ENCODE measurements at places on chromosomes 7 and 10.

- no peak for DNase-seq
Observed at GRCh38 chr10:52314822-52315552, 906 bp downstream of the DKK1 start.

DNA sequence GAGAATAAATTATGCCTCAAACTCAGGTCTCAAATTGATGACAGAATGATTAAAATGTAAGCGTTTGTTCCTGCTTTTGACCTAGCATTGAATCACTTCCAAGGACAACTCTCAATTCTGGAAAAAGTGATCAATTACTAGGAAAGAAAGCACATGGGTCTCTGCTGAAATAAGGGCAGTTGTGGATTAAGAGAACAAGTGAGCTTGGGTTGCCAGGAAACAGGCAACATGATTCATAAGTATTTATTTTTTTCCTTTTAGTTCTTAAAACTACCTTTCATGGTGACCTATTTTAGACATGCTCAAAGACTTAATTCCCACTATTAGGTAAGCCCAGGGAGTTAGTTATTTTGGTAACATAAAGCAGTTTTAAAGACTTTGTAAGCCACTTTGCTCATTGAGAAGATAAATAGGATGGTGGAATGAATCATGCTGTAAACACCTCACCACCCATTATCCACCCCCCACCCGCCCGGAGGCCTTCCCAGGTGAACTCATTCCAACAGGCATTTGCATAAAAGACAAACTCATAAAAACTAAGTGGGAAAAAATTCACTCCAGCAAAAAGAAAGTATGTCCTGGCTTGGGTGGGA, 728.3 kb downstream of the SORCS1 start:
- DNase-seq, result no peak

DNA sequence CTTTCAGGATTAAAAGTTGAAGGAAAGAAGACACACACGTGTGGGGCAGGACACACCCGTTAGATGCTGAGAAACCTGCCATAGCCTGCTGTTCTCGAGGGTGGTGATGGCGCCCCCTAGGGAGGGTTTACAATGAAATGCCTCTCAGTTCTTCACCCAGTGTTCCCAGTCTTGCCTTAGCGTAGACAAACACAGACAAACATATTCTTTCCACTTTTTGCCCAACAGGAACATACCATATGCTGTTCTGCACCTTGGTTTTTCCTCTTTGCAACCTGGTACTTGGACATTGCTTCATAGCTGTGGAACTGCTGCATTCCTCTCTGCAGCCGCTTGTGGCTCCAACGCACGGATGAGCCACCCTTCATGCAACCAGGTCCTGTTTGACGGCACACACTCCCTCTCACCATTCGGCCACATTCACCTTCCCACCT, 23.3 kb upstream of the HSPA12A start:
- DNase-seq, result no peak

GRCh38 chr7:7271094-7271874, 88.9 kb downstream of the C1GALT1 start:
- no peak for DNase-seq

DNA sequence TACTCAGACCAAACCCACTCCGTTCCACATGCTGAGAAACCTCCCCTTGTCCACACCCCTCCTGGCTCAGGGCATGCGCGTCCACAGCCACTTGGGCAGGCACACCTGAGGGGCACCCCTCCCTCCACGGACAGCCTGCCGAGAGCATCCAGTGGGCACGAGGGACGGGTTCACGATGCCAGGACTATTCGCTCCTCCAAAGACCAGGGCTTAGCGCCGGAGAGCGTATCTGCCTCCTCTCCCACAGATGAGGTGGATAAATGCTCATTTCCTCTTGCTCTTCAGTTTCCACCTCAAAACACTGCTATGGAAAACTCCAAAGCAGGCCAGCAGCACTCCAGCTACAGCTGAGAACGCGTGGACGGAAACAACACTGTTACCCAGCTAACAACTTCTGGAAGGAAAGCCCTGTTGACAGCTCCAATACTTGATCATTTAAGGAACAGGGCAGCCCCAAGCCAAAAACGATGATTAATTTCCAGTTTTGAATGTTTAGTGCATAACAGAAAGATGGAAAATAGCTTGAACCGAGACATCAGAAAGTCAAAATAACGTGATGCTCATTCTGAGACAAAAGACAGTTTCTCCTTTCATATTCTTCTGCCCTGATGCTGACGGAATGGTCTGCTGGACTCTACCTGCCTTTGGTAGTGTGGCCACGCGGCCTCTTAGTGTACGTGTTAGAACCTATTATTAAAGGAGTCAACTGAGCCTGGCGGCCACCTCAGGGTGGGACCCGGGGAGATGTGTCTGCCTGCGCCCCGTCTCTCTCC, 204.7 kb downstream of the DNAJB6 start:
- no peak for DNase-seq

- DNase-seq, result no peak
Observed at GRCh38 chr10:3871424-3871996, 86.5 kb upstream of the KLF6 start.

- DNase-seq, result no peak
Observed at GRCh38 chr7:17557251-17557671, 258.8 kb downstream of the AHR start.

- DNase-seq, result no peak
Observed at GRCh38 chr10:130666215-130666614, 530.0 kb downstream of the GLRX3 start.

DNA sequence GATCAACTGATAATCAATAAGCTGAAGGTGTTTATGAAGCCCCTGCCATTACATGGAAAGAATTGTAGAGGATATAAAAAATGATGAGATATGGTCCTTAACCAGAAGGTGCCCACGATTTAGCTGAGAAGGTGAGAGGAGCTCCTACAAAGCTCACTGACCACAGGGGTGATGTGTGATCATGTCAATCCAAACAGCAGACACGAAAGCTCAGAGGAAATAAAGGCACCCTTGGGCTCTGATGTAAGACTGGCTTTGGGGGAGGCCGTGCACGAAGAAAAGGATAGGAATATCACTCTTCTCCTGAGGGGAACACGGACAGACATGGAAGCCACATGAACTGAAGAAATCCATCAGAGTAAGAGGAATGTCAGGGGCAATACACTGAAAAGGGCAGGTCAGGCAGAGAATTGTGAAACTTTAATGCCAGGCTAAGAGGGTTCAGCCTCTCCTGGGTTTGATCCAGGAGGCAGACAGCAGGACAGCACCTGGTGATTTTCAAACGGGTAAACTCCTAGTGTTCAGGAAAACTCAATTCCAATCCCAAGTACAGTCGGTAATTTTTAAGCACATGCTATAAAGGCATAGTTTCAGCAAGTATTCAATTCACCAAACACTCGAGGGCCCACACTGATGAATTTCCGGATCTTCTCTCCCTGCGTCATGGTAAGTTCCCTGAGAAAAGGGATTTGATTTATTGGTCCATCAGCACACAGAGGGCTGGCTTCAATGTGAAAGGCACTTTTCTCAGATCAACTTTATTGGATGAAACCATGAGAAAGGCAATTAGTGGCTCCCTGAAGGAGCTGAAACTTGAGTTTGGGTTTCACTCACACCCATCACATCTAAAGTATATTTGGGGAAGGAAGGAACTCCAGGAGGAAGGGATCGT, 163.8 kb downstream of the PRPF18 start:
- DNase-seq, result no peak

GRCh38 chr7:50216626-50217025, 87.9 kb upstream of the IKZF1 start:
- no peak for DNase-seq

DNA sequence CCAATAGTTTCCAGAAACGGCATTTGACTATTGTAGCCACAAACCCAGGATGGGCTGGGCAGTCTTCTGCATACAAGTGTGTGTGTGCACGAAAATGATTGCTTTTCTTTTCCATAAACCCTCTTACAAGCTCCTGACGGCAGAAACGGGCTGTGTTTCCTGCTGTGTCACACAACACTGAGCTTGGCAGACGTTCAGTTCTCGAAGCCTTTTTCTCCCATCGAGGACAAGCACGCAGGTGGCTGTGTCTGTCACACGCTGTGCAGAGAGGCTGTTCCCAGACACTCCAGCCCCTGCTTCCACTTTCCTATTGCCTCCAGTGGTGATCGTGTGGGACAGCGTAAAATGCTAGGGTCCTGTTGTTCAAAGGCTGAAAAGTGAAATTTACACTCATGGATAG, 32.1 kb downstream of the RBAK start:
- no peak for DNase-seq

- no peak for DNase-seq
Observed at GRCh38 chr10:15440204-15440711, 69.2 kb upstream of the FAM171A1 start.

GRCh38 chr7:97421307-97421930, 303.9 kb downstream of the SDHAF3 start:
- DNase-seq, result no peak

GRCh38 chr7:99644431-99644830, 27.7 kb downstream of the ZSCAN25 start:
- DNase-seq, result no peak

DNA sequence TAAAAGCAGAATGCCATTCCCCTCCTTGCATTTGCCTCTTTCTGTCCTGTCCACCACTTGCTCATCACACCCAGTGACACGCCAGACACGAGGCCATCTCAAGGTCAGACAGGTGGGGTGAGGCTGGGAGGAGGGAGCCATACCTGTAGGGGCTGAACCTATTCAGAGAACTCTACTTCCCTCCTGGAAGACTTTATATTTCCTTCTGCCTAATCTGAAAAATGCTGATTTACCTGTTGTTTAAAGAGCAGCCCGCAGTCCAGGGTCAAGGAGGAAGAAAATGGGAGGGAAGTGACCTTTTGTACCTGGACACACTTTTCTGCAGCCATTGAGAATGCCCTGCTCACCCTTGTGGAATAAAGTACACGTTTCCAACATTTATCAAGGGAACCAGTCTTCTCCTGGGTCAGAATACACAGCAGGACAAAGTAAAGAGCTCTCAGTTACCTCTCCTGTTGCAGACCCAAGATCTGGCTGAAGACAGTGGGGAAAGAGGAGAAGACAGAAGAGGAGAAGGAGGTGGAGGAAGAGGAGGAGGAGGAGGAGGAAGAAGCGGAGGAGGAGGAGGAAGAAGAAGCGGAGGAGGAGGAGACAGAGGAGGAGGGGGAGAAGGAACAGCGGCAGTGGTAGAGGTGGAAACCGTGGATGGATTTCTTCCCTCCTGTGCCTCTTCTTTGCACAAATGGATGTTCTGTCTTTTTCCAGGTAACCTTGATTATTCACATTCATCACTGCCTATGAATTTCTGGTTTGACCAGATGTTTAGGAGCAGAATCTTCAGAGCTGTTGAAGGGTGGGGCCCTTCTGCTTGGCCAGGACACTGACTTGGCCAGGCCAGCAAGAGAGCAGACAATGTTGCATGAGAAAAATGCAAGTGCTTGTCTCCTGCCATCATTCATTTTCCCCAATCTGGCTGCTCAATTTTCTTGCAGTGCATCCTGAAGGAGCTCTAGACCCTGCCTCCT, 1.2 kb upstream of the BLNK start:
- DNase-seq, result no peak

GRCh38 chr7:137084607-137085380, 216.3 kb downstream of the CHRM2 start:
- DNase-seq, result no peak
